ENCODE measurements at places on chromosomes 7 and 10.

GRCh38 chr7:94294471-94295131 is 100.1 kb upstream of the COL1A2 start:
- no peak for DNase-seq

DNA sequence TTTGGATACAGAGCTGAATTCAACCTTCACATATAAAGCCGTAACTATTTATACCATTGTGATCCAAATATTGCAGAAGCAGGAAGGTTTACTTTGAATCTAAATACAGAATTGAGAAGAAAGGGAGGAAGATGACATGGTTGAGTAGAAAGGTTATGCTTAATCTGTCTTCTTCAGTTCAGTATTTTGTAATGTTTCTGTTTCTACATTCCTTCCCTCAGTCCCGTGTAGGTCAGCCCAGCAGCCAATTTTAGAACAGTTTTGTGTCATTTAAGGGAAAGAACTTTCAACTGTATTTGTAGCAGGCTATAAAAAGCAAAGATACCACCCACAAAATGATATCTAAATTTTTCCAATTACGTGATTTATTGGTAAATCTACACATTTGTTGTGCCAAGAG is 97.4 kb downstream of the CPED1 start:
- DNase-seq, result no peak

DNA sequence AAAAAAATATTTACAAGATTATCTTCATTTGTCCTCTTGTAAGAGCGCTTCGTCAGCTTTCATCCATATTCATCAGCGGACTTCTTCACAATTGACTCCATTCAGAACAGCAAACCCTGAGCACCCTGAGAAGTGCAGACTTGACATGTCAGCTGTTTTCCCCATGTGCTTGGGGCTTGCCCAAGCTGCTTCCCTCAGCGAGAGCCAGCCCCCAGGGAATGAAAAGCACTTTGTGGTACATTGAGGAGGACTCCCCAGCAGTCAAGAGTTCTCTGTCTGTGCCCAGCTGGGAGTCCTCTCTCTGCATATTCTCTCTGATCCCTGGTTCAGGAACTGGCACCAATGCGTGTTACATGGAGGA is 22.7 kb downstream of the HKDC1 start:
- DNase-seq, result no peak

GRCh38 chr7:40611095-40611871 is 476.5 kb downstream of the SUGCT start:
- DNase-seq, result no peak

- DNase-seq, result no peak
Measured at GRCh38 chr7:17526621-17527020, 228.2 kb downstream of the AHR start.

GRCh38 chr10:46526682-46527038 is 29.8 kb downstream of the GPRIN2 start:
- DNase-seq, result no peak

DNA sequence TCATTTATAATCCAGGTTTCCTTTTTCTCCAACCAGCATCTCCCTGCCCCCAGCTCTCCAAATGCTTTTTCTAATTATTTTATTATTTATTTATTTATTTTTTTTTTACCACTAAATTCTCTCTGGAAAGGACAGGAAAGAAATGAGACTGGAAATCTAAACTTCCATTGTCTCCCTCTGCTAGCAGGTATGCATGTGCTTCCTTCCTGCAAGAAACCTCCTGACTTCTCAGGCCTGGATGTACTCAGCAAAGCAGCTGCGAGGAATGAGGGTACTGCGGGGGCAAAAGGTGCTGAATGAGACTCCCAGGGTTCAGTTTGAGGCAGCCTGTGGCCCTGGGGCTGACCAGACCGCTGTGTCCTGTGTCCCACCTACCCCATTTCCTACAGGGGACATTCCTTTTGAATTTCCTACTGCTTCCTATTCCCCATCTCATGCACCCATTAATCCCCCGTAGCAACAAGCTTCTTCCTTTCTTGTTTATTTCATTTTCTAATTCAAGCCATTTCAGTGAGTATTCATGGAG is 324.6 kb upstream of the IGFBP3 start:
- no peak for DNase-seq

DNA sequence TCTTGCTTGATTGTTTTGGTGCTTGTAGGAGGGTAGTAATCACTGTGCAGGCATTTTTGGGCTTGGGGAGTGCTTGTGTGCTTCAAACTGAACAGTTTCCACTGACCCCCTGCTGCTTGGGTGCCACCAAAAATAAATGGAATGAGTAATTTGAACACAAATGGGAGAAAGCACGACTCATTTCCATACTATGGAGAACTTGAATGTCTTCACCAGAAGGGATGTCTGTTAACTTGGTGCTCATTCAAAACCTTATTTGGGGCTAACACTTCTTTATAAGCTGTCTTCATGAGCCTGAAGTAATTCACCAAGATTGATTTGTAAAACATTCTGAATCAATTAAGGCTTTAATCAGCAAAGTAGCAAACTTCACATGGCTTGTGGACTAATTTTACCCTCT is 560.3 kb downstream of the SDK1 start:
- DNase-seq, result no peak

DNA sequence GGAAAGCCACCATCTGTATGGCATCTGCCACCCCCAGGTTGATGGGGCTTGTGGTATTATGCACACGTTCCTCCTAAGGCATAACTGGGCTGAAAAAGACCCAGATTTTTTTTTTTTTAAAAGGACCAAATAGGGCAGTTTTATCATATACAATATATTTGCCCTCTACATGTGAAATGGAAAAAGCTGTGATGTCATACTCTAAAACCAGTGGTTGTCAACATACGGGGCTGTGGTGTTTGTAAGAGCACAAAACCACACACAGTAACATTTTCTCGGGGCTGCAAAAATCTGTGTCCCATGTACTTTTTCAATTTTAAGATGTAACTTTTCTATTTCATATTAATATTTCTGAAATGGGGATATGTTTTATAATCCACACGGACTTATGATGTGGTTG is 34.9 kb downstream of the FAM171A1 start:
- no peak for DNase-seq

GRCh38 chr10:13271552-13272163 is 28.2 kb downstream of the PHYH start:
- no peak for DNase-seq

DNA sequence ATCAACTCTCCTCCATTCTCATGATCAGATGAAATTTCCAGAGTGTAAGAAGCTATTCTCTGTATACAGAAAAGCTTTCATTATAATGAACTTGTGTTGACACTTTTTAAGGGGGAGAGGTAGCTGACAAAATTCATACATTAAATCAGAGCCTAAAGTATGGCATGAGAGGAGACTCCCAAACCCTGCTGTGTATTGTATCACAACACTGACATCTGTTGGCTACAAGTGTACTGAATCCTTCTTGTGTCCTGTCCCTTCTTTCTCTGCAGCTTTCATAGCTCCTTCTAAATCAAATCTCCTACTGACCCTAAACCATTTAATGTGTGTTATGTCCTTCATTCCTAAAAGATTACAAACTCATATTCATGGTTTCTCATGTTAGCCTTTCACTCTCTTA is 70.9 kb downstream of the GCC1 start:
- DNase-seq, result peak; percentile 28

DNA sequence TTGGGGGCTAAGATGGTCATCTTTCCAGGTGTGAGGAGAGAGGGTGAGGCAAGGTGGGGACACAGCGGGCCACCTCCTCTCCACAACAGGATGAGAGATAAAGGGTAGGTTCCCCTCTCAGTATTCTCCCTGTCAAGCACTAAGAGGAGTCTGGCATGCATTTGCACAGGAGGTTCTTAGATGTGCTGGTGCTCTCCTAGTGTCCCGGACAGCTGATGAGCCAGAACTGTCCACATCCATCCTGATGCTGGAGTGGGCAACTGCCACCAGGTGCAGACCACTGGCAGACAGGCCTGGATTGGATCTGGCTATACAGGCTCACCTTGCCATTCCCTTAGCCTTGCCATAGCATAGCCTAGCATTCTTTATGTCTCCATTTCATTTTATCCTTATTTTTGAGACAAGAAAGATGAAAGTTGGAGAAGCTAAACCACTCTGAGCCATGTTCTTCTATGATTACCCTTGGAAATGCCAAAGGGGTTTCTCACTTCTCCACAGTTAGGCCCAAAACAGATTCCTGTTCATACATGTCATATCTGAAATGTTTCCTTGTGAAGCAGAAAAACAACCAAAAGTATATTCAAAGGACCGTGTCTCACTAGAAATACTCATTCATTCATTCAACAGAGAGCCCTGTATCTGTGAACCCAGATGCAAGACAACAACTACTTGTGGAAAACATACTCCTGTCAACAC is 48.8 kb upstream of the ANTXRL start:
- no peak for DNase-seq

DNA sequence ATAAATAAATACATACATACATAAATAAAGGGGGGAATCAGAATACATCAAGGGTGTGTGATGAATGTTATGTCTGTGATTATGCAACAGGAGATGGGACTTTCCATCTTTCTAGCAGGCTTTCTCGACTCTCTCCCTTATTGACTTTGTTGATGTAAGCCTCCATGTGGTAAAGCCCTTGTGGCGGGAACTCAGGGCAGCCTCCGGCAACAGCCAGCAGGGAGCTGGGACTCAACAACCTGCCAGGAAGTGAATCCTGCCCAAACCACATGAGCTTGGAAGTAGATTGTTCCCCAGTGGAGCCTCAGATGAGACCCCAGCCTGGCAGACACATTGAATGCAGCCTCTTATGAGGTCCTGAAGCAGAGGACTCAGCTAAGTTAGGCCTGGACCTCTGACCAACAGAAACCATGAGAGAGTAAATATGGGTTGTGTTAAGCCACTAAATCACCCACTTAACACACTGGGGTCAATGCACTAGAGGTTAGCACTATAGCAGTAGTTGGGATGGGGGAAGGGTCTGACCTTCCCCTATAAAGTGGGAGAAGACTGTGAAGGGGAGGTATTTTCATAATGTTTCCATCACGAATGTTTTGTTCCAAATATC is 104.0 kb downstream of the JCAD start:
- peak; percentile 84 for DNase-seq

- no peak for DNase-seq
Measured at GRCh38 chr10:63689768-63690167, 168.6 kb downstream of the REEP3 start.

DNA sequence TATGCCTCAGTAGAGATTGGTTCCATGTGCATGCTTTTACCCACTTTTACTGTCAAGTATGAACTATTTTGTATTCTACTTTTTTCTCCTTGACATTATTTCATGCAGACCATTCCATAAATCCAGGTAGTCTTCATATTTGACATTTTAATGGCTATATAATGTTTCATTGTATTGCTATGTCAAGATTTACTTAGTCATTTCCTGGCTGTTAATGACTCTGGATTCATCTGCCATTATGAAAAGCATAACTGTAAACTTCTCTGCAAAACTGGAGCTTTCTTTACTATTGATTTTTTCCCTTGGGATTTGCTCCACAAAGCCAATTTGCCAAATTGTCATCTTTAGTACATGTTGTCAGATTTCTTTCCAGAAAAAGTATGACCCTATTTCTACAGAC is 6.8 kb upstream of the MSRB2 start:
- DNase-seq, result no peak

DNA sequence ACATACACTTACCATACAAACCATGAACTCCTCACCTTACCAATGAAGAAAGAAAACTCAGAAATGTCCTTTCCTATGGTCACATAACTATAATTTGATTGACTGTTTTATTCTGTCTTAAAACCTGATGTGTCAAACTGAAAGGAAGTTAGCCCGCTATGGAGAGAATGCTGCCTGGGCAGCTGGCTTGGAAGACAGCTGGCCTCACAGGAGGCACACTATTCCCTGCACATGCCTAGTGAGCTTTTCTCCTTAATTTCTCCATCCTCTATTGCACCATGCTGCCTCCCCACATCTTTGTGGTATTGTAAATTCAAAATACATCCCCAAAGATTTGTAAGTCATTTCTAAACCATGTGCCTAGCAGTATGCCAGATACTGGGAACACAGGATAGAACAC is 163.3 kb downstream of the STK31 start:
- no peak for DNase-seq

DNA sequence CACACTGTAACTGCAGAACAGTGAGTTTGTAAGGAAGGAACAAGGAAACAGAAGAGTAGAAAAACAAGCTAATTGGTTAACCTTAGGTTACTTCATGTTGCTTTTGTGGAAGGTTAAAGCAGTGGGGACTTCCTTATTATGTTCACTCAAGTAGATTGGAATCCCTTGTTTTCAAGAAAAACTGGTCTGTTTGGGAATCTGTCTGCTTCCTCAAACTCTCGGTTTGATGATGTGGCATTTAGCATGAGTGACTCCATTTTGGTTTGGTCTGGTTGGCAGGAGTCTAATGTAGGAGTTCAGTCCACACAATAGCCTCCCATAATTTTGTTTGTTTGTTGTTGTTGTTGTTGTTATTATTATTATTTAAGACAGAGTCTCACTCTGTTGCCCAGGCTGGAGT is 3.8 kb upstream of the TRIM56 start:
- no peak for DNase-seq

- no peak for DNase-seq
Measured at GRCh38 chr10:113345826-113346624, 206.8 kb upstream of the HABP2 start.

DNA sequence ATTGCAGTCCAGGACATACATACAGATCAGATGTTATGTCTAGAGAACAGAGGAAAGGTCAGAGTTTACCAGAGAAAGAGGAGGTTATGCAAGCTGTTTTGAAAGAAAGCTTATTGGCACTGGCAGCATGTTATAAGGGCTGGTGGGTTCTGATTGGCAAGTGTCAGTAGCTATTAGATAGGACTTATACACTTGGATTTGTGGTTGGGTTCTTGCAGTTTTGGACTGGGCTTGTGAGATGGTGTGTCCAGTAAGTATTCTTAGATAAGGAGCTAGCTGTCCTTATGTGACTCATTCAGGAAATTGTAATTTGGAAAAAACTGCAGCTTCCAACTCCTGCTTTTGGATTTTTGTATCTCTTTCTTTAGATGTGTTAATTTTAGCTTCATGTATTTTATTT is 130.7 kb upstream of the NAMPT start:
- DNase-seq, result no peak

All from astrocyte of the spinal cord (primary cell).